Smooth muscle cell of the brain vasculature (primary cell): ENCODE measurements at places on chromosomes 7 and 10.

DNA sequence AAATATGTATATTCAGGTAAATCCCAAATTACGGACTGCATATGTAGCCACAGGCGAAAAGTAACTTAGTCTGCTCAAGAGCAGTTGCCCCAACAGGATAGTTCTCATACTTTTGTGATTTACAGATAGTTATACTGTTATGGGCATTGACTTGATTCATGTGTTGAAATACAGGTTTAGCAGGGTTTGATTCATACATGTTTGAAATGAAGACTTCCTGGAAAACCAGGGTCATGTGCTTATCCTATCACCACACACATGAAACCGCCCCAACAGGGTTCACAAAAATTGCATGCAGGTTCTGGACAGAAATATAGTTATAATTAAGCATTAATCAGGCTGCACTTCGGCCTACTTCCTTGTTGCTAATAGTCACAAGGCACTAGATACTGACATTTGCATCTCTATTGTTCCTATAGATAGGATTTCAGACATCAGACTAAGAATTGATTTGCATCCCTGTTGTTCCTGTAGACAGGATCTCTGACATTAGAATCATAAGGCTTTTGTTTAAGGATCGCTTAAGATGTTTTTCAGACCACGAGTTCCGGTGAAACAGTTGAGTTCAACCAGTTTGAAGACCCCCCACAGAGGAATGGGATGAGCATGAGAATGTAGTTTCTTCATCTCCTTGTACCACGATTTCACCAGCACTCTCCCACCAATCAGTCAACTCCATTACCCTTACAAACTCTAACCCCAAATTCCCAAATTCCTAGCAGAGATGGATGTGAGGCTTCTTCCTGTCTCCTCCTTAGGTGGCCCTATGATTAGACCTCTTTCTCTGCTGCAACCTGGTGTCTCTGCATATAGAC, 2.0 kb upstream of the ZNF398 start:
- no peak for DNase-seq

DNA sequence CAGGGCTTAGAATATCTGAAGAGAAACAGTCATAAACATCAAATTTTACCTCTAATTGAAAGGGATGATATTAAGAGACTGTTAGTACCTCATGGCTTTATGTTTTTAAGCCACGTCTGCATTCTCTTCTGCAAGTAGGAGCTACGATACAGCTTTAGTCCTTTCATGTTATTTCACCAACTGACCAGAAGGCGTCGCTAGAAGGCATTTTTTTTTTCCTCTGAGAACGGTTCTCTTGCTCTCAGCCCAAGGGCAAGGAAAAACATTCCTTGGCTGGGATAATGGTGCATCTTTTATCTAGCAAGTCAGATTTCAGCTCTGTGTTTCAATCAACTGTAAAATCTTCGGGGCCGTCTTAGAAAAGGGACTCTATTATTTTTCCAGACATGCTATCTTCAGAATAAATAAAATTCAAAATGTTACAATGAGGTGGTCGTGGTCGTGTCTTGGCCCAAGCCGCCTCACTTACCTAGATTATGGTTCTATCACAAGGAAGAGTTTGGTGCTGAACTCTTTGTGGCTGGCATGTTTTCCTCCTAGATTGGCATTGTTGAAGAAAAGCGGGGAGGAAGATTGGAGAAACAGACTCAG, 41.6 kb upstream of the LYZL2 start:
- DNase-seq, result peak; percentile 60

GRCh38 chr7:99666013-99666395, 13.8 kb downstream of the CYP3A5 start:
- no peak for DNase-seq

DNA sequence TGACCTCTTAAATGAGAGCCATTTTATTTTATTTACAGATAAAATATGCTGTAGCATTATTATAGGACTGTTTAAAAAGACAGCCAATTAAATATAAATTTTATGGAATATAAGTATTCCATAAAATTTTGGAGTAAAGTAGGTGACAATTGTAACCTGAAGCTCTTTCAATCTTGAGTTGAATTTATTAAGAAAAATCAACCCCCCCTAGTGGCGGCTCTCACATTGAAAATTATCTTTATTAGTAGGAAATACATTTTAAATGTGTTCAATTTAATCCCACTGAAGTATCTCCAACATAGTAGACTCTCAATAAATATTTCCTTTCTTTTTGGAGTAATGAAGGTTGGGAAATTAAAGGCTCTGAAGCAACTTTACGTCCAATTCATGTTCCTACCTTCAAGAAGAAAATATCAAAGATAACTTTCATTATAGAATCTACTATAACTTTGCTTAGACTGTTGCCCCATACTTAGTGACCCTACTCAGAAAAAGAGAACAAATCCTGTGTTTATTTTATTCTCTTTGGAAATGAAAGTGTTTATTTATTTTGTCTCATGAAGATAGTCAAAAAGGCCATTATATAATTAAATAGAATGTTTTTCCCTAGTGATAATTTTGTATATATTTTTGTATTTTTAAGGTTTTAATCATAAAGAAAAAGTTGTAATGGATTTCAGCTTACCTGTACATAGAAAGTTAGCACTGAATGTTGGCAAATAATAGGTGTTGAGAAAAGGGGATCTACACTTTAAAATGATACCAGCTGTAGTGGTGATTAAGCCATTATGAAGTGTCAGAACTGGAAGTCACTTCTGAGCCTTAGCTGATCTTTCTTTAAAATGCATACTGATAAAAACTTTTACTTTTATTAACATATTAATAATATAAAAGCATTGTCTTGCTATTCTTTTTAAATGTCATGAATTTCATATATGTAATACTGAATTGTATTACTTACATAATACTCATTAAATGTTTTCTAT, 3.3 kb downstream of the AHR start:
- no peak for DNase-seq

DNA sequence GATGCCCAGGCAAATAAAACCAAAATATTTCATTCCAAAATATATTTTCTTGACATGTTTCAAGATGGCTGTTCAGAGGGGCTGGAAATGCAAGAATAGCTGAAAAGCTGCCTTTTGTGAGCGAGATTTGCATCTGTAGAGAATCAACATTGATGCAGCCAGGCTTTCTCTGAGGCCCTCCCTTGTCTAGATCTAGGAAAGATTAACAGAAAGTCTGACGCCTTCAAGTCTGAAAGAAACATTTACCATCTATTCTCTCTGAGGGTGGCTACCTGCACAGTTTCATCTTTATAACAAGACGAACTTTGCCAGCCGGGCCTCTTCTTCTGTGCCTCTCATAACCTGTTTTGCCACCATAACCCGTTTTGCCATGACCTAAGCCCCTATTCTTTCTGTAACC, 170.2 kb downstream of the AKR1D1 start:
- no peak for DNase-seq

DNA sequence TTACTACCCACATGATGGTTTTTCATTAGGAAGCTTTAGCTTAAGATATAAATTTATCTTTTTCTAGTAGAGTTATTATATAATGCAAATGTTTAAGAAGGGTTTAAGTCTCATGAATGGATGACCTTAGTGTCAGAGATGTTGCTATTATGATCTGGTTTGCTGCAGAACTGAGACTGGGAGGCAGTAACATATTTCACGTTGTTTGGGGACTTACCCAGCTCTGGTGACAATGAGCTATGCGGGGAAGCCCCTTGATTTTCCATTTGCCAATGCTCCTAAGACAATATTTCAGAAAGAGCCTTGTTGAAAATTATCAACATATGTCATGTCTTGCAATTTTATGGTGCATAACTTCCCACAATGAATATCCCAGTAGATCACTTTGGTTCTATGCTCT, 754.6 kb downstream of the REEP3 start:
- no peak for DNase-seq

GRCh38 chr7:102273749-102274712, 12.6 kb upstream of the SH2B2 start:
- DNase-seq, result no peak

GRCh38 chr10:86953747-86954680, 3.4 kb downstream of the MMRN2 start:
- no peak for DNase-seq
